ENCODE measurements at places on chromosomes 12 and 14.

DNA sequence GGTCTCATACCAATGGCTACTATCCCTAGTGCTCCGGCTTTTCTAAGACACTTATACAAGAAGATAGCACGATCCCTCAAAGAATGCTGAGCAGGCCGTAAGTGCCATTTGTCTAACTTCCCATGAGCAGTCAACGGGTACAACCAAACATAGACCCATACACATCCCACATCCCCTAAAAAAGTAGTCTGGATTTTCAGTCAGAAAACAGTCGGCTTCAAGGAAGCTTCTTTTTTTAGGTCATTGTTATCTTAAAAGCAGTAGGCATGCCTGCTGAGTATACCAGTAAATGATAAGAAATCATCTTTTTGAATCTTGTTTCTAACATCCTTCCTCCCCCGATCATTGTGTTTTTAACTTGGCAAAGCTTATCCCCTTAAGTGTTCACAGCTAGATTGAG lies 19.8 kb downstream of the OSBPL8 start:
- DNase-seq: no peak

- DNase-seq: peak; percentile 24
These were observed 95.2 kb upstream of the PCED1B start for GRCh38 chr12:46983959-46984841.

GRCh38 chr14:50961605-50962221 lies 17.4 kb upstream of the PYGL start:
- no peak for DNase-seq

- no peak for DNase-seq
These were observed 219.9 kb downstream of the PPM1H start for GRCh38 chr12:62714774-62715721.

DNA sequence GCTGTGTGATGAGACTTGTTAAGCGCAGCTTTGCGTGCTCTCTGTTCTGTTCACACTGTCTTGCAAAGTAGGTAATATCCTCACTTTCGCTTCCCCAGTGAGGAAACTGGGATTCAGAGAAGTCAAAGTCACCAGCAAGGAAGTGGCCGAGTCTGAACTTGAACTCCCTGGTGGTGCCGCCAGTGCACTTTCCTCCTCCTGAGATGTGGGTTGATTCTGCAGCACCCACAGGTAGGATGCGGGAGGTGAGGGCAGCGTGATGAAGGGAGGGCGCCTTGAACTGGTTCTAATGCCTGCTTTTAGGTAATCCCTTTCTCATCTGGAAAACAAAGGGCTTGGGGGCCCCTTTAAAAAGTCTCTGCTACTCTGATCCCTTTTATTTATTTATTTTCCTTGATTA lies 54.9 kb upstream of the IGF1 start:
- DNase-seq: no peak

DNA sequence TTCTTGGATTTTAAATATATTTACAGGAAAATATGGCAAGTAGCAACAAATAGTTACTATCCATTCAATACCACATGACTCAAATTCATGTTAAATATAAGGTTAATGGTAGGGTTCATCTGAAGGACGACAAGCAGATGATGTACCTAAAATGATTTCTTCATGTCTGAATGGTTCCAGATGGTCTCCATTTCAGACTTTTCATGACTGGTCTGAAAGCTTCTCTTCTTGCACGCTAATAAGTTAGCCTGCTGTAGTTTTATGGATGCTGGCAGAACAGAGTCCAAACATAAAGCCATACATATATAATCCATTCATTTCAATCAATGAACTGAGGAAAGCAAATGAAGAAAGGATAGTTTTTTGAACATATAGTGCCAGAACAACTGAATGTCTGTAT lies 257.0 kb upstream of the MGAT4C start:
- DNase-seq: no peak

GRCh38 chr14:58677517-58677916 lies 39.8 kb downstream of the DACT1 start:
- no peak for DNase-seq

GRCh38 chr12:12870465-12870864 lies 20.9 kb upstream of the GPRC5A start:
- DNase-seq: no peak

DNA sequence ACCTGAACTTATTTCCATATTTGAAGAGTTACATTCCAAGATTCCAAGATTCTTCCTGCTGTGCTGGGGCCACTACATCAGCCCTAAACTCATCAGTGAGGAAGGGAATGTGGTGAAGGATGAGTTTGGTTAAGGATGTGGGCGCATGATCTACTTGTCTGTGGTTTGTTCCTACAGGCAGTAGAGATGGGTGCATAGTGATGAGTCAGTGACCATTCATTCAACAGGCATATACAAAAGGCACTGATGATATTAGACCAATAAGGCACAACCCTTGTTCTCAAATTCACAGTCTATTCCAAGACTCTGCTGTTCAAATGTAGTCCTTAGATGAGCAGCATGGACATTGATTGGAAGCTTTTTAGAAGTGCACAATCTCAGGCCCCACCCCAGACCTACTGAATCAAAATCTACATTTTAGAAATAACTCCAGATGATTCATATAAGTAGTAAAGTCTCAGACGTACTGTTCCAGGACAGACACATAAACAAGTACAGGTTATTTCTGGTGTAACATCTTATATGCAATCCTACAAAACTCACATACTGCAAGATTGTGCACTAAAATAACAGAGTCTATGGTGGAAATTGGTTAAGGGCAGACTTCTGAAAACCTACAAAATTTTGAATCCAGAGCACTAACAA lies 47.7 kb upstream of the MAP3K9 start:
- no peak for DNase-seq

- DNase-seq: peak; percentile 17
These were observed 75.2 kb downstream of the NTS start for GRCh38 chr12:85949253-85949652.

DNA sequence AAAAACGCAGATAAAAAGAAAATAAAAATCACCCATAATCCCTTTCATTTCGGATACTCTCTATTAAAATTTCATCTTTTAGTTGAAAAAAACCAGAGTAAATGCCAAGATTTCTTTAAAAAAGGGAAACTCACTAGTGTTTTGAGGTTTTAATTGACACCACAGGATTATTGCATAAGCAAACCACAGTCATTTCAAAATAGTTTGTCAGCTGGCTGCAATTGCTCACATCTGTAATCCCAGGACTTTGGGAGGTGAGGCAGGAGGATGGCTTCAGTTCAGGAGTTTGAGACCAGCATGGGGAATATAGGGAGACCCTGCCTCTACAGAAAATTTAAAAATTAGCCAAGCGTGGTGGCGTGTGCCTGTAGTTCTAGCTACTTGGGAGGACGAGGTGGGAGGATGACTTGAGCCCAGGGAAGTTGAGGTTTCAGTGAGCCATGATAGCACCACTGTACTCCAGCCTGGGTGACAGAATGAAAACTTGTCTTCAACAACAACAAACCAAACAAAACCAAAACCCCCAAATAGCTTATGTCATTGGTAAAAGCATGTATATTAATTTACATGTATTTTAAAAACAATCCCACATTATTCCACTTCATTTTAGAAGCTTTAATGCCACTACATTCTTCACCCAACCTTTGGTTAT lies 48.8 kb downstream of the SYNE2 start:
- DNase-seq: no peak

DNA sequence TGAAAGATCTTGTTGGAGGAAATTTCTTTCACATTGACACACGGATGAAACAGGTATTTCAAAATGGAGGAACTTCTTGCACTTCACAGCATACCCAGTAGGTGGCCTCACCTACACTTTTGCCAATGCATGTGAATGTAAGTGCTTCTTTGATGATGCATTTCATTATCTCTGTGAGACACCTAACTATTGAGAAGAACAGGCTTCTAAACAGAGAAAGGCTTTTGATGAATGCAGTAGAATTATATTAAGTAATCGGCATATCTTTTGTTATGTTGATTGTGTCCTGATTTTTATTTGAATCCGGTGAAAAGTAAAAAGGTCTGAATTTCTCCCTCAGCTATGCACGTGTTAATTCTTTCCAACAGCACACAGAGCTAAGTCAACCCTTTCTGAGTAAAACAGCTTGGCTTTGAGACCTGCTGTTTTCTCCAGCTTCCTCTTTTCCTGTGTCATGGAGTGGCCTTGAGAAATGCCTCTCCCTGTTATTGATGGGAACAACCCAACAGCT lies 399.0 kb downstream of the NAV3 start:
- DNase-seq: peak; percentile 18

GRCh38 chr12:116901612-116902011 lies 9.1 kb upstream of the FBXW8 start:
- DNase-seq: no peak

DNA sequence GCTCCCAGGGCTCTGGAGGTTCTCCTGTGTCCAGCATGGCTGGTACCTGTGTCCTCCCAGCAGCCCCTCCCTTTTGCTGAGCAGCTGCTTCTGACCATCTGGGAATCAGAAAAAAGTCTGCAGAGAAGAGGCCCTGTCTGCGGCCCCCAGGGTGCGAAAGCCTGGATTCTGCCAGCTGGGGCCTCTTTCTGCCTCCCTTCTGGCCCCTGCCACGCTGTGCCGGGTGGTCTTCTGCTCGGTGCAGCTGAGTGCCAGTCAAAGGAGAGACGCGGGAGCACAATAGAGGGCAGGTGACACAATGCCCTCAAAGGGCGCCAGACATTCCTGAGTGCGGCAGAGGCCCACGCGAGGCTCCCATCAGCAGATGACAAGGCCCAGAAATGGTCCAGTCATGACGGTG lies 12.6 kb downstream of the BTBD6 start:
- DNase-seq: no peak

DNA sequence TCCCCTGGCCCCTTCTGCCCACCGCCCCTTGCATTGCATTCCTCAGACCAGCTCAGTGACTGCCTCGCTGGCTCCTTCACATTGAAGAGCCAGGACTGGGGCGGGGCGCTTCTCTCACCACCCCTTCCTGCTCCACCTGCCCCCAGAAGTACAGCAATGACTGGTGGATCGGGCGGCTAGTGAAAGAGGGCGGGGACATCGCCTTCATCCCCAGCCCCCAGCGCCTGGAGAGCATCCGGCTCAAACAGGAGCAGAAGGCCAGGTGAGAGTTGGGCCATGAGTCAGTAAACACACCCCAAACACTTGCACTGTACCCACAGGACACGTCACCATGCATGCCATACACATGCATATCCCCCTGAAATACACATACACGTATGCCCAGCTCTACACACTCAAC lies 5.8 kb downstream of the CACNB3 start:
- no peak for DNase-seq

GRCh38 chr14:23047751-23048693 lies 6.0 kb downstream of the PSMB11 start:
- DNase-seq: no peak

DNA sequence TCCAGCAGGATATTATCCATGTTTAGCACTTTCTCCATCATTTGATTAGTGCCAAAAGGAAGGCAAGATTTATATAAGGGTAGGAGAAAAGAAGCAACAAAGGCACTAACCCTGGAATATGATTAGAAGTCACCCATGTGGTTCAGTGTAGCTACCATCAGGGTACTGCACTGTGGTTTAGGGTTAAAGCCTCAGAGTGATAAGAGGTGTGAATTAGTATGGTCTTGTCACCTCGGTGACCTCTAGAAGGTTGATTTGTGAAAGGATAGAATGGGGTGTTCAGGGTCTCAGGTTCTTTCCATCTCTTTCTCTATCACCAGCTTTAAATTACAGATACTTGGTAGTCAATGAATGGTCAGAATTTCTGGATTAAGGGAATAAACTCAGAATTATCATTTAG lies 103.0 kb upstream of the TMTC2 start:
- DNase-seq: no peak

- no peak for DNase-seq
These were observed 1093.3 kb downstream of the SLC16A7 start for GRCh38 chr12:60689137-60689536.

GRCh38 chr14:61561657-61562276 lies 133.5 kb upstream of the HIF1A start:
- DNase-seq: peak; percentile 25

DNA sequence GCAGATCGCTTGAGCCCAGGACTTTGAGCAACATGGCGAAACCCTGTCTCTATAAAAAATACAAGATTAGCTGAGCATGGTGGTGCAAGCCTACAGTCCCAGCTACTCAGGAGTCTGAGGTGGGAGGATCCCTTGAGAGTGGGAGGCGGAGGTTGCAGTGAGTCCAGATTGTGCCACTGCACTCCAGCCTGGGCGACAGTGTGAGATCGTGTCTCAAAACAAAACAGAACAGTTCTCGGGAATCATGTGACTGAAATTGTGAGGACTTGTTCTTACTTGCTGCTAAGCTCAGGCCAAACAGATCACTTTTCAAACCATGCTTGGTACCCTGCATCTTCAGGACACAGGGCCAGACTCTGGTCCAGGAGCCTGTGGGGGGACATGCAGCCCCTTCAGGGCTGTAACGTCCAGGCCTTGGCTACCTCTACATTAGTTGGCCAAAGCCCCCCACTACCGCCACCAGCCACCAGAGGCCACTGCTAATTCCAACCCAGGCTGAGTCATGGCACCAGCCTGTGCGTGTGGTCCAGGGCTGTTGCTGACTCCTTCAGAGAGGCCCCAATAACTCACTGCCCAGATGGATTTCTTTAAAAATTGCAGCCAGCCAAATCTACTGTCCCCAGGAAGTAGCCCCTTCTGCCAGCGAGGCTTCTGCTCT lies 33.4 kb upstream of the SYNDIG1L start:
- DNase-seq: no peak

DNA sequence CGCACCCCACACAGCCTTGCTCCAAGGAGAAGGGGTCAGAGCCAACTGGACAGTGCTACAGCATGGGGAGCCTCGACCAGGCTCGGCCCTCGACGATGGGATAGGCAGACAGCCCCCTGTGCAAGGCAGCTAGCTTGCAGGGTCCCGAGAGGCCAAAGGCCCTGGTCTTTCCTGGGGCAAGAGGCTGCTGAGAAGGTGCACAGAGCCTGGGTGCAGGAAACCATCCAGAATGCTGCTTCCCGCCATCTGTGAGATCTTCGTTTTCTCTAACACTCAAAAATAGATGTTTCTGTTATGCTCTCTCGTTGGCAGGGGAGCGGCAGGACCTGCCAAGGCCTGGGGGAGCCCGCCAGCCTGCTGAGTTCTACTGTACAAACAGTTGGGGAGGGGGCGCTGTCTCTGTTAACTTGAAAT lies 168.0 kb upstream of the RTL1 start:
- DNase-seq: no peak

- DNase-seq: no peak
These were observed 2.1 kb downstream of the ITGA5 start for GRCh38 chr12:54416687-54417603.

GRCh38 chr12:132886529-132887477 lies 602 bp downstream of the CHFR start:
- DNase-seq: peak; percentile 29

GRCh38 chr14:54976316-54976715 lies 50.6 kb downstream of the WDHD1 start:
- DNase-seq: no peak

GRCh38 chr14:78863143-78863542 lies 693.0 kb downstream of the NRXN3 start:
- no peak for DNase-seq
